ENCODE measurements at places on chromosomes 4 and X. TPM values are rescaled to one million over a fixed set of nuclear protein-coding genes. Genes with fewer than 3 reads are reported as not detected.

The PAK3 gene
- total RNA-seq, result 5.2 TPM

The ZNF630 gene
- 0.71 TPM for total RNA-seq

The UGT2A1 gene
- total RNA-seq, result not detected

The GPR119 gene
- not detected for total RNA-seq

DNA sequence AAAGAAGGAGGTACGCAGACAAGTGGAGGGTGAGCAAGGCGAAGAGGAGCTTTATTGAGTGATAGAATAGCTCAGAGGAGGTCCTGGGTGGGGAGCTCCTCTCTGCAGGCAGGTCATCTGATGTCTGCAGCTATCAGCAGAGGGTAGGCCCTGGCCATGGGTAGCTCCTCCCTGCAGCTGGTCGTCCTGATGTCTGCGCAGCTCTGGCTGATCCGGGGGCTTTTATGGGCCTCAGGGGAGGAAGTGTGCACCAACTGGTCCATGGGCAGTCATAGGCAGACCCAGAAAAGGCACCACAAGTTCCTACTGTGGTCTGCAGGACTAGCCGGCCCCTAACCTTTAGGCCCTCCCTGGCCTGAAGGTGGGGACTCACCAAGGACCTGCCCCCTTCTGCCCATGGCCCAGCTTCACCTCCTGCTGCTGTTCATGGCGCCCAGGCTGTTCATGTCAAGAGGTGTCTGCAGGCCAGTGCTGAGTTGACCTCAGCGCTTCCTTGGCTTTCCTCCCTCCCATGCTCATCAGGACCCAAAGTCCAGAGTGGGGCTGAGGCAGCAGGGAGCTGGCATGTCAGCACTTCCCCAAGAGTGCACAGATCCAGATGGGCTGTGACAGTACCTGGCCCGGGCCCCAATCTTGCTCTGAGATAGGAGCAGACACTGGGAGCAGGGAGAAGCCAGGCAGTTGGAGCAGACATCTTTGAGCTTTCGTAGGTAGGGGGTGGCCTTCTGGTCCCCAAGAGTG, 46.1 kb downstream of the ARAP2 start:
- H3K4me3 ChIP-seq, result no peak overlapping the region
- H3K27ac ChIP-seq, result no peak overlapping the region
- no peaks in the 10 kb centered on the region for H3K27me3 ChIP-seq
- DNase-seq, result no peak
- no peaks in the 10 kb centered on the region for H3K4me1 ChIP-seq

DNA sequence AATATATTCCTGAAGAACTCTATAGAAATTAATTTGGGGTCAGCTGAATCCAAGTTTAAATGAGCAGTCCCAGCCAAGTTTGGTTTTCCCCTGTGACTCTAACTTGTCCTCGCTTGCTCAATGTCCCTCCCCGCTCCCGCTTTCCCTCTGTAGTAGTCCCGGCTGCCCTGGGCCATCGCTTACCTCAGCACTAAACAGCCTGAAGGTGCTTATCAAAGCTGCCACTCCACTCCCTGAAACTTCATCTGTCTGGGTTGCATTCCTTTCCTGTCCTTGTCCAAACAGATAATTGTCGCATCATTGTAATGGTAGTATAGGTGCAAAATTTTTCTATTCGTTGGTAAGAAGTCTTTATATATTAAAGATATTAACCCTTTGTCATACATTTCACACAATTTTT, 12.8 kb downstream of the SLC25A43 start:
- H3K36me3 ChIP-seq, result no peaks in the 10 kb centered on the region
- 0 out of 2 replicates have a peak, but pooled peaks cover 5% of the 10 kb centered on the region for H3K27me3 ChIP-seq
- H3K4me1 ChIP-seq, result peaks cover 10% of the 10 kb centered on the region
- no peak overlapping the region for H3K4me3 ChIP-seq
